Mammary microvascular endothelial cell (primary cell): ENCODE measurements at places on chromosomes 3 and 15. TPM values are rescaled to one million over a fixed set of nuclear protein-coding genes. Genes with fewer than 3 reads are reported as not detected.

SUSD5 gene
- total RNA-seq = 4.3 and 4.6 TPM in 2 replicates

SLC9A9 gene
- 1.5 and 2.1 TPM in 2 replicates for total RNA-seq

HCN4 gene
- not detected in 2 replicates for total RNA-seq

LEO1 gene
- total RNA-seq = 26.2 and 35.3 TPM in 2 replicates
